ENCODE measurements at places on chromosomes 7 and 10.

GRCh38 chr10:70191972-70192305 lies 21.6 kb upstream of the SAR1A start:
- DNase-seq: no peak

DNA sequence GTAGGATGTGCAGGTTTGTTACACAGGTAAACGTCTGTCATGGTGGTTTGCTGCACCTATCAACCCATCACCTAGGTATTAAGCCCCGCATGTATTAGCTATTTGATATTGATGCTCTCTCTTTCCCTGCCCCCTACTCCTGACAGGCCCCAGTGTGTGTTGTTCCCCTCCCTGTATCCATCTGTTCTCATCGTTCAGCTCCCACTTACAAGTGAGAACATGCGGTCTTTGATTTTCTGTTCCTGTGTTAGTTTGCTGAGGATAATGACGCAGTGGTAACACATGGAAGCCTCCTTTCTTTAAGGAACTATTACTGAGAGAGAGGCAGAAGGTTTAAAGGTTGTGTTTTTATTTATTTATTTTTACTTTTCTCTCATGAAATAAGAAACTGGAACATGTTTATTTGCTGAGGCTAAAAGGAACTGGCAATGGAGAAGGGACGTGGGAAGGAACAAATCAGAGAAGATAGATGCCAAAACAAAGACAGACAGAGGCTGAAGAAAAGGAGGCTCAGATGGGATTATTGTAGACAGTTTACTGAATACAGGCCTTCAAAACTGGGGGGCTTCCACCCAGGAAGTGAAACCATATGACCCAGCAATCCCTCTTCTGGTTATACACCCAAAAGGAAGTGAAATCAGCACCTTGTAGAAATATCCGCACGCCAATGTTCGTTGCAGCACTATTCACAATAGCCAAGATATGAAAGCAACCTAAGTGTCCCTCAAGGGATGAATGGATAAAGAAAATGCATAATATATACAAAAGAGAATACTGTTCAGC lies 556.3 kb downstream of the GRM8 start:
- DNase-seq: no peak

- no peak for DNase-seq
Measured at GRCh38 chr10:124086787-124087671, 6.4 kb downstream of the CHST15 start.

GRCh38 chr10:69317175-69317604 lies 38.9 kb downstream of the HK1 start:
- no peak for DNase-seq

GRCh38 chr7:16594676-16595075 lies 50.9 kb downstream of the ANKMY2 start:
- DNase-seq: no peak

DNA sequence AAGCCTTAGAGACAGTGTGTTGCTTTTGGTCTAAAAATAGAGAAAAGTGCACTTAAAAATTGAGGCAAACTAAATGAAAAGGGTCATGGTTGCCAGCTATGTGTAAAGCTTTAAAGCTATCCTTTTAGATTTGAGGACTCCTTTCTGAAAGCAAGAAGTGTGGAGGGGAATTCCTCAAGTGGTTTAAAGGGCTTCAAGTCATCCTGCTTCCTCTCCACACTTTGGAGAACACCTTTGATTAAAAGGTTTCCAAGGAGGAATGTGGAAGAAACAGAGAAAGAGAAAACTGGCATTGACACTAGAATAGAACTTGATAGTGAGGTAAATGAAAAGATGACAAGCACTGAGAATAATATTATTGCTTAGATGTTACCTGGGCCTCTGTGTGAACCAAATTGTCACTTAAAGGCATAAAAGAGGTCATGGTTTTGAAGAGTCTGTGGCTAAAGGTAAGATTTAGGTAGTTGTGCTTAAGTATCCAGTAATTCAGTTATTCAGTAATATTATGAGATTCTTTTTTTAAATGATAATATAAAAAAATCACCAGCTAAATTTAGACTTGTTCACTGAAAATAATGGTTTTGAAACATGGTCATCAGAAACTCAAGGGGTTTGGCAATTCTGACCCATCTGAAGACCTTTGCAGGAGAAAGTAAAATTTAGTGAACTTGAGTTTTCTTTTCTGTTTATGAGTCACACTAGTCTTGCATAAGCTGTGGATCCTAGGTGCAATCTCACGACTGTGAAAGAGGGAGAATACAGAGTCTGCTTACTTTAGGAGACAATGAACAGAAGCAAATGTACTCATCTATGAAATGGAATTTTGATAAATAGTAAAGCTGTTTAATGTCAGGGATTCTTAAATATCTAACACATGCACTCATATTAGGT lies 466.0 kb downstream of the KIF20B start:
- no peak for DNase-seq

- DNase-seq: no peak
Measured at GRCh38 chr10:51215951-51216834, 141.9 kb downstream of the PRKG1 start.

- DNase-seq: no peak
Measured at GRCh38 chr7:101804088-101804963, 13.1 kb upstream of the CUX1 start.

- DNase-seq: no peak
Measured at GRCh38 chr10:47189802-47190201, 110.2 kb upstream of the GDF10 start.

GRCh38 chr10:126736142-126736541 lies 65.6 kb upstream of the C10orf90 start:
- no peak for DNase-seq

- no peak for DNase-seq
Measured at GRCh38 chr7:71694665-71695064, 562.7 kb downstream of the GALNT17 start.

- no peak for DNase-seq
Measured at GRCh38 chr10:1677307-1677939, 59.9 kb downstream of the ADARB2 start.

DNA sequence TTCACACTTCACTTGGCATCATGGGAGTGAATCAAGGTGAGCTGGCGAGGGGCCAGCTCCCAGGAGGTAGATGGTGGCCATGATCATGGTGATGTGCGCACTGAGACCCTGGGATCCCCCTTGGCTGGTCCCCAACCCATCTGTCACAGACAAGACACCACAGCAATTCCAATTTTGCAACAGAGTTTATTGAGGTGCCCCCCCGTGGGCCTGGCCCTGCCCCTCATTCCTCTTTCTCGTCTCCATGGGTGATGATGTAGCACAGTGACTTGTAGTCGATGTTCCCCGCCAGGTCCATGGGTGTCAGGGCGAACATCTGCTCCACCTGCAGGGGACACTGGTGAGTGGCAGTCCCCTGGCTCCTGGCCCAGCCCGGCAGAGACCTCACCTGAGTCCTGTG lies 2.4 kb downstream of the MYL7 start:
- no peak for DNase-seq

GRCh38 chr10:117796130-117796745 lies 250.5 kb downstream of the RAB11FIP2 start:
- no peak for DNase-seq

DNA sequence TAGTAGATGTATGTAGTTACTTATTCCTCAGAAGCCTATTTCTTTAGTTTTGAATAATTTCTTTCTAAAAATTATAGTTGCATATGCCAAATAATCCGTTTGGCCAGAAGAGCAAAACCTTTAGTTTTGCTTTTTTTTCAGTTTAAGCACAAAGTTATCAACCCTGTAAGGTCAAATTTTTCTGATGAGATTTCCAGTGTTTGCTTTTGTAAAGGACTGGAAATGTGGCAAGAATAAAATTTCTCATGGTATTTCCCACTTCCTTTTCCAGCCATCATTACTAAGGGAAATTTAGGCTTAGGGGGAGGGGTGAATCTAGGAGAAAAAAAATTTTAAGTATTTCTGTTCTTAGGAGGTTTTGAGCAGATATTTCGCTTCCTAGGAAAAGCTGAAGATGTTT lies 7.6 kb downstream of the CALD1 start:
- DNase-seq: no peak

- DNase-seq: no peak
Measured at GRCh38 chr10:29150010-29150409, 138.9 kb upstream of the LYZL1 start.

DNA sequence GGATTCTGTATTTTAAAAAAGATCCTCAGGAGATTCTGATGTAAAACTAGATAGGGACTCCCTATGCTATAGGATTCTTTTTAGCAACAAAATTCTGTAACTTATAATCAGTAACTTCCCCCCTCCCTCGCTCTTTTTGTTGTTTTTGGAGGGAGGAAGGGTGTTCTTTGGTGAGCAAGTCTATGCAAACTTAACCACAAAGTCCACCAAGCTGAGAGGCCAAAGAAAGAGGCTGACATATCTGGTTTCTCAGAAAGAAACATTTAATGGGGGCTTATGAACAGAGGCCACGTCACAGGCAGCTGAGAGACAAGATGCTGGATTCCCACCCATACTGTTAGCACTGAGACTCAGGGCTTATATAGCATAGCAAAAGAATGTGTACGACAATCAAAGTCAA lies 14.3 kb upstream of the ABCB5 start:
- DNase-seq: no peak

- no peak for DNase-seq
Measured at GRCh38 chr7:8751557-8752231, 318.3 kb downstream of the NXPH1 start.

DNA sequence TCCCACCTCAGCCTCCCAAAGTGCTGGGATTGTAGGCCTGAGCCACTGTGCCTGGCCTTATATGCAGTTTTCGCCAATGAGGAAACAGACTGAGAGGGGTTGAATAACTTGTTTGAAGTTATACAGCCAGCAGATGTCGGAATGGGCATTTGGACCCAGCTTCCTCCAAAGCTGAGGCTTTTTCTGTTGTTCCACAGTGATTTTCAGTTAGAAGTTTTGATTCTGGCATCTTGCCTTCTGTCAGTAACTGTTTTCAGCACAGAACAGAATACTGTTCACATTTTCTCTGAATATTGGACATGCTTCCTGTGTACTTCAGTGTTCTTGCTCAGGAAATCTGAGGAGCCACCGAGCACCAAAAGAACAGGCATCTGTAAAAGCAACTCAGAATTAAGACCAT lies 287.2 kb downstream of the CAMK1D start:
- no peak for DNase-seq

DNA sequence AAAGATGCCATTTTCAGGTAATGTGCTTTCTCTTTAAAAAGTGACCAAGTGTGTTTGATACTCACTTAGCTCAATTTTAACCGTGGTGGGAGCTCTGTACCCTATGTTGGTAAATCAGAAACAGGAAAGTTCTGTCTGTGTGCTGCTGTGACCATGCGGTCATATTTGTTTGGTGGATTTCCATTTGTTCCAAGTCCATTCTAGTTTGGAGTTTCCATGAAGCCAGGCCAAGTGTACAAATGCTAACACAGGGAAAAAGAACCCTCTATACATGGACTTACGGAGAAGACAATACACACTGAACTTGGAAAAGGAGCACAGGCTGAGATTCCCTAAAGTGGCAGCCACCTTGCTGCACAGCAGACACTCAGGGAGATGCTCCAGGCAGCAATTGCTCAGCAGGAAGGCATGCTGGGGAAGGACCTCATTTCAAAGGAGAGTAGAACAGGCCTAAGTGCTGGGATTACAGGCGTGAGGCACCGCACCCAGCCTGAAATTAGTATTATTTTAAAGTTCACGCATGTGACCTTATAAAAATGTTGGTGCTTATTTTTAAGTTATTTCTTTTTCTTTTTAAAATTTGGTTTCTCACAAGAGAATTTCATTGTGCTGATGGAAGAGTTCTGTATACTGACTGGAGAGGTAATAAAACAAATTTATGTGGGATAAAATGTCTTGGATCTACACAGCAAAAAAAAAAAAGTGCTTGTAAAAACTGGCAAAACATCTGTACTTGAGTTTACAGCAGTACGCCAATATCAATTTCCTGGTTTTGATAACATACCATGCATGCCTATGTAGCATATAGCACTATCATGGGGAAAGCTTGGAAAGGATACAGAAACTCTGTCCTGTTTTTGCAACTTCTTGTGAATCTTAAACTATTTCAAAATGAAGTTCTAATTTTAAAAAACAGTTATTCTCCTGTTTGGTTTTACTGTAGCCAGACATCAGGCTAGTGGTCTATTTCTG lies 436.2 kb downstream of the KCNMA1 start:
- no peak for DNase-seq

GRCh38 chr7:156004265-156005201 lies 192.3 kb upstream of the SHH start:
- no peak for DNase-seq

DNA sequence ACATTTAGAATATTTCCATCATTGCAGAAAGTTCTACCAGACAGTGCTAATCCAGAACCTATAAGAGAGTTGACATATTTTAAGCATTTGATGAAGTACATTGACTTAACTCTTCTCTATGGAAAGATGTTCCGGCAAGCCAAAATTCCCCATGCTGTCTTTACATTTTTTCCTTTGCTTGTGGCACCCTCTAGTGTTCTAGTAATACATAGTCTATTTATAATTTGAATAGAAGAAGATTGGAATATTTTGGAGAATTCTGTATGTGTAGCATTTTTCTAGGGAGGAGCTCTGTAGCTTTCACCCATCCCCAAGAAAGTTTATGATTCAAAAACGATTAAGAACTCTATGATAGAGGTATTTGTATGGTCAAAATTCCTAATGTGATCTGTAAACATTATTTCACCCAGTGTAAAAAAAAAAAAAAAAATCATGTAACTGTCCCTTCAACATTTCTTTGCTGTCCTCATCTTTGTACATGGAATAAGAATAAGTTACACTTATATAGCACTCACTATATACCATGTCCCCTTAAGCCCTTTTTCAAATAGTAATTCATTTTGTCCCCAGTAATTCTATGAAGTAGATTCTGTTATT lies 33.2 kb downstream of the NRF1 start:
- no peak for DNase-seq

GRCh38 chr7:39757604-39758003 lies 134.2 kb downstream of the RALA start:
- DNase-seq: no peak

- DNase-seq: no peak
Measured at GRCh38 chr10:103545366-103545765, 51.9 kb downstream of the NEURL1 start.

DNA sequence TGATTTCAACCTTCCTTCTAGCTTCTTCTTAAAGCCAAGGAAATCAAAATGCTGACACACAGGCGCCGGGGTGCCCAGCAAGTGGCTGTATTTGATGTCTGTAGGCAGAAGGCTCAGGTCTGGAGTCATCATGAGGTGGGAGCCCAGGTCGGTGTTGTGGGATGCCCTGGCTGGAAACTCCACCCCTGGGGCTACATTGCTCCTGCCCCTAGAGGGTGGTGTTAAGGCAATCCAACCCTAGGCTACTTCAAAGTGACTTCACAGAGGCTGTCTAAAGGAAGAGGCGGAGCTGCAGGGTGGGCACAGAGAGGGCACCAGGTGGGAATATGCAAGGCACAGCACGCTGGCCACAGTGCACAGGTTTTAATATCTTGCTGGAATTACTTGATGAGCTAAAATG lies 200.9 kb downstream of the ADAM12 start:
- DNase-seq: no peak

DNA sequence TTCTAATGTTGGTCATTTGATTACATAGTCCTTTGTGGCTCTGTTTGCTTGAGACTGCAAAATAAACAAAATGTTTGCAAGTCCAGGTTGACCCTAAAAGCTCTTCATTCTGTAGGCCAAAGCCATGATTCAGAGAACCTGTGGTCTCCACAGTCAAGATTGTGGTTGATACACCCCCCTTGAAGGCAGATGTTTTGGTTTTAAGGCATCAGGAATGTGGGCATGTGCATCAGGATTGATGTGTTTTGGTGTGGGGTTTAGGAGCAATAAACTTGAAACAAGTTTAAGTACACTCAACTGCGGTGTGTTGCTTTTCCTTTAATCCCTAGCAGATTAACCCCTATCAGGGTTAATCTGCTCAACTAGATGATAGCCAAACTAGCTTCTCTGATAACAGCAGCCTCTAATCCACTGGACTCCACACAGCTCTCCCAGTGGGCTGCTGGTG lies 379.1 kb upstream of the GALNT17 start:
- no peak for DNase-seq
